ENCODE measurements at places on chromosomes 2 and 18. TPM values are rescaled to one million over a fixed set of nuclear protein-coding genes. Genes with fewer than 3 reads are reported as not detected.

- DNase-seq: no peak
Observed at GRCh38 chr18:12029786-12030584, 48.7 kb downstream of the IMPA2 start.

GRCh38 chr18:60676815-60677214 lies 304.2 kb upstream of the MC4R start:
- no peak for DNase-seq

The IL1RN gene
- 0.30 TPM for total RNA-seq

DNA sequence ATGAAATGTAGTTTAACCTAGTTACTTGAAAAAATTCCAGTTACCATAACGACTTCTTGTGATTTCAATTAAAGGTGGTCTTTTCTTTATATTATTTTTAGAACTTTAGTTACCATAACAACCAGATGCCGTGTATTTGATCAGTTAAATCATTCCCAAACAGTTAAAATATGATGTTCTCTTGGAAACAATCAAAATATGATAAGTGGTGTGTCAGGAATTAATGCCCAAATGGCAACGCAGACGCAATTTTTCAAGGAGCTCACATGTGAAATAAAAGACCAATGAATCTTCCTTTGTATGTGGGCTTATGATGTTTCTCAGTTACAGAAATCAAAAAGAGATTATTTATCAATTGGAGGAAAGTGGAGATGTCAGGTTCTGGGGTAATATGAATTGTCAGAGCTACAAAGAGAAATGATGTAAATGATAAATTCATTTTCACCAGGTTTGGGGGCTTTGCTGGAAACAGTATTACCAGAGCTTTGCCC lies 189.1 kb upstream of the PARD3B start:
- DNase-seq: no peak

All from activated naive CD8-positive, alpha-beta T cell treated with anti-CD3 and anti-CD28 coated beads for 36 hours (primary cell).